Stimulated activated CD8-positive, alpha-beta memory T cell treated with anti-CD3 and anti-CD28 coated beads, Interleukin-4, amount 100 ng/mL, for 48 hours (primary cell): ENCODE measurements at places on chromosomes 4 and X.

DNA sequence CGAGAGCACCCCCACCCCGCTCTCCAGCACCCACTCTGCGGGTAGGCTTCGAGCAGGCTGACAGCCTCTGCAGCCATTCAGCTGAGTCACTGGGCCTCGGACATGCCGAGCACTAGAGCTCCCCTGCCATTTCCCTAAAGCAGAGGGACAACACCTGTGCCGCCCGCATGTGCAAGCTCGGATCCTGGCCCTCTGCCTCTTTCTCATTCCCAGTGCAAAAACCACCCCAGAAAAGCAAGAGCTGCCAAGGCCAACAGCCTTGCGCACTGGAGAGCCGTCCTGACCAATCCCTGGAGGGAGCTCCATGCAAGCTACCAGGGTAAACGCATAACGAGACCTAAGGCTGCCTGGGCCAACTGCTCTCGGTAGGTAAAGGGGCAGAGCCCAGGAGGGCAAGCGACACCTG lies 5.3 kb downstream of the HCFC1 start:
- no peak for DNase-seq

GRCh38 chr4:38663090-38663800 lies 754 bp upstream of the KLF3 start:
- DNase-seq, result no peak

DNA sequence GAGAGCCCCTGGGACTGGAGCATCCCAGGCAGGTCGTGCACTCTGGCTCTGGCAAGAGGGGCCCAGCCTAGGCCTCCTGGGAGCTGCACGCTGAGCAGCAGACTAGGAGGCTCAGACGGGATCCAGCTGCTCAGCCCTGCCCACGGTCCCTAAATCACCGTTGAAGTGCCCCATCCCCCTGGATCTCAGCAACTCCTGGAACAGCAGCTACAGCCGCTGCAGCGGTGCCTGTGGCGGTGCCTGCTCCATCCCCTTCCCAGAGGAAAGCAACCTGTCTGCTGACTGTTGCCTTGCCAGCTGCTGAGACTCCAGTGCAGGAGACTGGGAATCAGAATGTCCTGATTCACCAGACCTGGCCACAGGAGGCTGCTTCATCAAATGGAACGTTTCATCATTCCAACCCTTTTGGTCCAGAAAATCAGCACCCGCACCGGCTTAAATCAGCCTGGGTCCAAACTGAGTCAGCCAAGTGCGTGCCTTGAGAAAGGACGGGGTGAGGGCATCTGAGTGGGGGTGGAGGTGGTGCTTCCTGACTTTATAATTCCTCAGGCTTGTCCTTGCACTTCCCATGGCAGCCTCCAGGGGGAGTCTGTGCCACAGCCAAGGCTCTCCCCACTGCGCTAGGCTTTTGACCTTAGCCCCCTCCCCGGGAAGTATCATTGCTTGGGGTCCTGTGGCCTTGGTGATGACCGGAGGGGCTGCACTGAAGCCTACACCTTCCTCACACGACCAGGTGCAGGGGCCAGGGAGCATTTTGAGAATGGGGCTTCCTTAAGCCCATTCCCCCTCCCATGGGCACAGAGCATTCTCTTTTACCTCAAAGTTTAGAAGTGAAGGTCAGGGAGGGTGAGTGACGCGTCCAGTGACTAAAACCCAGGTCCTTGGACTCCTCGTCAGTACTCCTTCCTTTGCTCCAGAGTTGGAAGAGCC lies 6.5 kb downstream of the ZNF185 start:
- DNase-seq, result peak; percentile 57

DNA sequence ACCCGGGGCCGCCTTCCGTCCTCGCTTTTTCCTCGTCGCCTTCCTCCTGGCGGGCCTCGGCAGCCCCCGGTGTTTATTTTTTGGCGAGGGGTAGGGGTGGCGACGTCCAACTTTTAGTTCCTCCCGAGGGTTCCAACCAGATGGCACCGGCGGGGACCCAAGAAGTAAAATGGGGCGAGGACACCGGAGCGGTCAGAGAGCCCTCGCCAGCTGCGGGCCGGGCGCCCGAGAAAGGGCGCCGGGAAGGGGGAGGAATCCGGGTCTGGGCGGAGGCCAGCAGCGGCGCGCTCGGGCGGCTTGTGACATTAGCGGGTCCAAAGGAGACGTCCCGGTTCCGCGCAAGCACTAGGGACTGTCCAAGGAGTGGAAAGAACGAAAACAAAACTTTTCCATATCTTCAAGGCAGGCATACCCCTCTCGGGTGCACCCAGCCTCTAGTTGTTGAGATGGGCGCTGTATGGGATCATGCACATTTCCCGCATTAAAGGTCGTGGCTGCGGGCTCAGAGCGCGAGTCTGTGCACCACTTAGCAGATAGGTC lies 691 bp upstream of the USP46 start:
- peak; percentile 36 for DNase-seq

GRCh38 chr4:1628892-1629698 lies 55.0 kb downstream of the FAM53A start:
- DNase-seq, result peak; percentile 86

DNA sequence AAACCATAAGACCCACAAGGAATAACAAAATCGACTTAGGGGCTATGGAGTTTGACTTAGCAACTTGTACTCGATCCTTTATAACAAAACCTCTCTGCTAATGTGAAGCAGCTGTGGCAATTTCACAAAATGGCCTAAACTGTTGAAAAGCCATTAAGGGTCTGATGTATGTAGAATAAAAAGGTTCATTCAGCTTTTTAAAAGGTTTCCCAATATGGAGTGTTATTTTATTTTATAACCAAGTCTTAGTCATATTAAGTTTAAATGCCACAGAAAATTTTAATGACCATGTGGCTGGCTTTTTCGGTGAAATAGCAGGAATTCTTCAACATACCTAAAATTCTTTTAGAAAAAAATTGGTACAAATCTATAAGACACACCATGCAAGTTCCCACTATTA lies 291.8 kb upstream of the HAND2 start:
- DNase-seq, result no peak

DNA sequence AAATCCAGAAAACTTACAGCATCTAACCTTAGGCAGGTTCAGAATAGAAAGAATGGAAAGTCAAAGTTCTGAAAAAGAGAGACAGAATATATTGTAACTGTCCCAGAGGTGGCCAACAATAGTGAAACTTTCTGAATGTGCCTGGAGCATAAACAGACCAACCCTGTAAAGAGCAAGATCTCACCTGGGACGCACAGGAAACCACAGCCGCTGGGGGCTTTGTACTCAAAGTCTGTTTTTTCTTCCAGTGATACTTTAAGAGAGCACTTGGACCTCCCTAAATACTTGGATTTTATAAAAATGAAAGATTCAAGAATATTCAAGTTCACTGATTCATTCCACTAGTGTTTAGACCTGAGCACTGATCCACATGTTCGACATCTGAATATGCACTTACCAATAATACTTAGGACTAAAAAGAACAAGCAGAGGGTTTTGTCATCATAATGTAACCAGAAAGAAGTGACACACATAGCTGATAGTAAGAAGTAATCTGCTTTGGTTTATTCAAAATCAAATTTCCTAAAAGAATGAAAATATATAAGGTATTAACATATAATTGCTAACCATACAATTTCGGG lies 35.3 kb downstream of the ARAP2 start:
- DNase-seq, result no peak

DNA sequence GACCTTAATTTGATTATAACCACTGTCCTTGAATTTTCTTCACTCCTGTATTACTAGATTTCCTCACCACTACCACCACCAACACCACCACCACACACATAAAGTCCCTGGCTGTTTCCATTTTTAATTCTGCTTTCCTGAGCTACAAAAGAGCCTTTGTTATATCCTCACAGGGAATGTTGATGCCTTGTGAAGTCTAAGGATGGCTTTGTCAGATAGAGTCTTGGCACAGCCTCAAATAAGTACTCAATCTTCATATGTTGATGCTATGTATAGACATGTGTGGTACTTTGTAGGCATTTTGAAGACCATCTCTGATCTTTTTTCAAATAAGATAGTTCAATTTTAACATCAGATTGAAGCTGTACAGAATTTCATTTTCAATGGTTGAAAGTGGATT lies 1016.7 kb upstream of the LCORL start:
- DNase-seq, result no peak

DNA sequence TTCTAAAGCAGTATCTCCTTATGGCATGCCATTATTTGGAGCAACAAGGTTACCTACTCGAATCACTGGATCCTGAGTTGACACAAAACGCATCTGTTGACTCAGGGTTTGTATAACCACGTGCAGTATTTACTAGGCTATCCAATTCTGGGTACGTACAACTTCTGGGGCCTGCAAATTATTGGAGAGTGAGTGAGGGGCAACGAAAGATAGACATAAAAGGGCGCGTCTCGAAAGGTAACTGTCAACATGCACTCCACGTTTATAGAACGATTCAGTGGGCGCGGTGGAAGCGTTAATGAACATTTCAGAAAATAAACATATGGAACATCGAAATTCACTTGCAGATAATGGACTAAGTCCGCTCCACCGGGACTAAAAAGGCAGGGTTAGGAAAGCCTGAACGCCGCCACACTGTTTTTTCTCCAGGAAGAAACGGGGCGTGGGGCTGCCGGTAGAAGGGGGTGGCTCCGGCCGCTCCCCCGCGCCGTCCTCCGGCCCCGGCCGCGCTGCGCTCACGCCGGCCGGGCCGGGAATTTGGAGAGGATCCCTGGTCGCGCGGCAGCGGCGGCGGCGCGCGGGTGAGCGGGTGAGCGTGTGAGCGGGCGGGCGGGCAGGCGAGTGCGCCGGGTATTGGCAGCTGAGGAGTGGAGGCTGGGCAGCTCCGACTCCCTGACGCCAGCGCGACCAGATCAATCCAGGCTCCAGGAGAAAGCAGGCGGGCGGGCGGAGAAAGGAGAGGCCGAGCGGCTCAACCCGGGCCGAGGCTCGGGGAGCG lies at the start of gene SMAD1:
TSS of gene SMAD1 (plus strand) at position 690 of the 778 bp plus-strand sequence. CDS start 32,761 bp downstream, outside the sequence.
- DNase-seq, result peak; percentile 60
